ENCODE measurements at places on chromosomes 5 and 9.

DNA sequence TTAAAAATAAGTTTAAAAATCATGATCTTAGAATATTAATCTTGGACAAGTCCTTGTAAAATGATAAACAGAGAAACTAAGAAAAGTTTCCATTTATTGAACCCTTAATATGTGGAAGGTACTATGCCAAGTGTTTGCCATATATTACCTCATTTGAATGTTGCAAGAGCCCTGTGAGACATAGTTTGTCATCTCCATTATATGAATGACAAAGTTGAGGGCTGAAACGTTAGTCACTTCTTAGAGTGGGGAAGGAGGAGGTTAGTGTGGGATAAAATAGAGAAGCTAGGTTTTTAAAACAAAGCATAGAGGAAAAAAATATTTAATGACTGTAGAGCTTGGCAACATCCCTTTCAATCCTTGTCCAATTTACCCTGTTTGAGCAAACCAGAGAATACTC, 2.0 kb downstream of the TNC start:
- H3K27me3 ChIP-seq: peaks cover 3% of the 10 kb centered on the region
- H3K4me1 ChIP-seq: peaks cover 11% of the 10 kb centered on the region
- H3K27ac ChIP-seq: no peak overlapping the region
- no peaks in the 10 kb centered on the region for H3K36me3 ChIP-seq

GRCh38 chr9:21682981-21683380, 119.5 kb upstream of the MTAP start:
- no peaks in the 10 kb centered on the region for H3K4me1 ChIP-seq
- H3K27me3 ChIP-seq: no peaks in the 10 kb centered on the region
- no peak for DNase-seq
- H3K4me3 ChIP-seq: no peak overlapping the region
- no peak overlapping the region for H3K27ac ChIP-seq

- no peaks in the 10 kb centered on the region for H3K27me3 ChIP-seq
- no peaks in the 10 kb centered on the region for H3K4me1 ChIP-seq
- DNase-seq: no peak
- H3K4me3 ChIP-seq: no peak overlapping the region
- no peaks in the 10 kb centered on the region for H3K36me3 ChIP-seq
Observed at GRCh38 chr9:6113312-6113711, 97.9 kb upstream of the RANBP6 start.

GRCh38 chr9:129630967-129631673, 5.2 kb downstream of the NTMT1 start:
- peaks cover 29% of the 10 kb centered on the region for H3K36me3 ChIP-seq
- peaks cover 40% of the 10 kb centered on the region for H3K4me1 ChIP-seq
- no peak overlapping the region for H3K4me3 ChIP-seq
- no peaks in the 10 kb centered on the region for H3K27me3 ChIP-seq
- DNase-seq: no peak

GRCh38 chr9:4620057-4620765, 41.9 kb upstream of the PLPP6 start:
- no peaks in the 10 kb centered on the region for H3K36me3 ChIP-seq
- no peak overlapping the region for H3K4me3 ChIP-seq
- no peaks in the 10 kb centered on the region for H3K4me1 ChIP-seq
- H3K27ac ChIP-seq: no peak overlapping the region

DNA sequence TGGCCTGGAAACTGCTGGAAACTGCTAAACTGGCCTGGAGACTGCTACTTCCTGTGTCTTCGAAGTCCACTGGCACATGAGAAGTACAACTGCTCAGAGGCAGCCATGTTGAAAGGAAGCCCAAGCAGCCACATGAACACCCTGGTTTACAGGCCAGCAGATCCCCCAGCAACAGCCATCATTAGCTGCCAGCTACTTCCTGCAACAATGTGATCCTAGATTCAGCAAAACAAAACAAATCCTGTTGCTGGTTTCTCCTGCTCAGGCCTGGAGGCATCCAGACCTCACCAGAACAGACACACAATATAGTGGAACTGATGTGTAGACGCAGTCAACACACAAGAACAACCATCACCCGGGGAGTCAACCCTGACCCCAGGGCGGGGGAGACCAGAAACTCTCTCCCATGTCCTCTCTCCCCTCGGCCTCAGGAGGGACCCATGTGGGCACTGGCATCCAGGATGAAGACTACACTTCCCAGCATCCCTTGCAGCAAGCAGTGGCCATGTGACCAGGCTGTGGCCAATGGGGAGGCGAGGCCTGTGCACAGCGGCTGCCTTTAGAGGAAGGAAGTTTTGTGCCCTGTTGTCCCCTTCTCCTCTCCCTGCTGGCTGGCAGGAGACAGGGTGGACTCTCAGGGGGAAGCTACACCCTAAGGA, 9.2 kb upstream of the LCN15 start:
- DNase-seq: no peak
- no peaks in the 10 kb centered on the region for H3K36me3 ChIP-seq
- H3K4me3 ChIP-seq: no peak overlapping the region
- H3K4me1 ChIP-seq: no peaks in the 10 kb centered on the region
- no peaks in the 10 kb centered on the region for H3K27me3 ChIP-seq
- no peak overlapping the region for H3K27ac ChIP-seq

GRCh38 chr9:9752722-9753121, 860.1 kb downstream of the PTPRD start:
- H3K27ac ChIP-seq: no peak overlapping the region
- H3K36me3 ChIP-seq: no peaks in the 10 kb centered on the region
- no peak overlapping the region for H3K4me3 ChIP-seq
- peak; percentile 31 for DNase-seq
- H3K4me1 ChIP-seq: peaks cover 24% of the 10 kb centered on the region
- H3K27me3 ChIP-seq: no peaks in the 10 kb centered on the region

DNA sequence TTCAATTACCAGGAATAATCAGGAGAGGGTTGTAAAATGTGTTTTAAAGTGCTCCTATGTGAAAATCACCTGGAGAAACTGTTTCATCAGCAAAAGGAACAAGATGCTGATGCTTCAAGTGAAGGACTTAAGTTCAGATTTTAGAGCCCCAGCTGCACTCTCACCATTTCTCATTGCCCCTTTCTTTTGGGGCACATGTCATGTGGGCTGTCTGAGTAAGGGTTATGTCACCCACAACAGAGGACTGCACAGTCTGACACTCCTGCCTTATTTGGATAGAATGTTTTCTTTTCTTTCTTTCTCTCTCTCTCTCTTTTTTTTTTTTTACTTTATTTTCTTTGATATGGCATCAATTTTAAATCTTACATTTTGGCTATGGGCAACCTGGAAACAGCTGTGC, 204.1 kb upstream of the EFNA5 start:
- peaks cover 9% of the 10 kb centered on the region for H3K4me1 ChIP-seq
- H3K4me3 ChIP-seq: no peak overlapping the region
- no peaks in the 10 kb centered on the region for H3K36me3 ChIP-seq
- no peak overlapping the region for H3K27ac ChIP-seq
- H3K27me3 ChIP-seq: no peaks in the 10 kb centered on the region

DNA sequence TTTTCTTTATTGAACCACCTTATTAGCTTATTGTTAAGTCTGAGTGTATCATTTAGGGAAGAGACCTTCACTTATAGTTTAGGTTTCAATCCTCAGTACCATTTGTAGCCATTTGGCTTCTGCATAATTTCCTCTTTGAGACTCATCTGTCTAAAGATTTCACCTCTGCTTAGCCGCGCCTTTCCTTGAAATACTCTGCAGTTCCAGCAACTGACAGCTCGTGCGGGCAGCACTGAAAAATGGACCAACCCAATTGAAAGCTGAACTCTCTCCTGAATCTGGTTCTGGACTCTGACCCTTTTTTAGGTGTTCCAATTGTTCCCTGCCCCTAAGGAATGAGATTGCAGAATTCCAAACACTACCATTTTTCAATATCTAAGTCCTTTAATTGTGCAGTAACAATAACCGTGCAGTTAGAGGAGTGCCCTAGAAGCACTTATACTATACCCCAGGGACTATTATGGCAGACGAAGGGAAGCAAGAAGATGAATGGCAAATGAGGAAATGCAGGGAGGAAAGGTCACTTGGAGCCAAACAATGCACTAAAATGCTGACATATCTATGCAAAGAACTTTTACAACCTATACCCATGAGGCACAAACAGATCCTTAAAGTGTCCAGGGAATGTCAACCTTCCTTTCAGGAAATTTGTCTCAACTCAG, 50.1 kb upstream of the PDE4D start:
- DNase-seq: no peak
- H3K36me3 ChIP-seq: no peaks in the 10 kb centered on the region
- no peak overlapping the region for H3K4me3 ChIP-seq
- H3K4me1 ChIP-seq: no peaks in the 10 kb centered on the region
- no peaks in the 10 kb centered on the region for H3K27me3 ChIP-seq
- no peak overlapping the region for H3K27ac ChIP-seq

GRCh38 chr9:10612641-10613398, at the start of gene PTPRD:
Gene PTPRD (minus strand): TSS chr9:10613002.
- no peaks in the 10 kb centered on the region for H3K36me3 ChIP-seq
- no peaks in the 10 kb centered on the region for H3K4me1 ChIP-seq
- H3K27ac ChIP-seq: no peak within 1 kb of the TSS
- H3K4me3 ChIP-seq: peak within 1 kb of the TSS; percentile 23

DNA sequence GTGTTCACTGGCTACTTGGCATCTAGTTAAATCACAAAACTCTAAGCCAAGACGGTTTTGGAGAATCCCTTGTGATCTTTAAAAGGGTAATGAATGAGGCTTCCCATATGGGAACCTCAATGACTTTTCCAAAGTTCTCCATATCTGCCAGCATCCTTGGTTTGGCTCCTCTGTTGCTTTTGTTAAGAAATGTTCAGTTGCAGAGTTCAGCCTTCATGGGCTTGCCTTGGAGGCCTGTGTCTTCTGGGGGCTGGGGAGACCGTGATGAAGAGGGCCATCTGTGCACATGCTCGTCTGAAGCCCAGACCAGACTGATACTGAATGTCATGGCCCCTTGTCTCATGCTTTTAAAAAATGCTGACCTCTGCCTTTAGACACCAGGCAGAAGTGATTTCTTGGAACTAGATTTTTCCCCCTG, 84.3 kb downstream of the RAI14 start:
- no peaks in the 10 kb centered on the region for H3K36me3 ChIP-seq
- no peak overlapping the region for H3K4me3 ChIP-seq
- H3K4me1 ChIP-seq: peaks cover 9% of the 10 kb centered on the region
- DNase-seq: no peak
- no peak overlapping the region for H3K27ac ChIP-seq
- H3K27me3 ChIP-seq: no peaks in the 10 kb centered on the region

DNA sequence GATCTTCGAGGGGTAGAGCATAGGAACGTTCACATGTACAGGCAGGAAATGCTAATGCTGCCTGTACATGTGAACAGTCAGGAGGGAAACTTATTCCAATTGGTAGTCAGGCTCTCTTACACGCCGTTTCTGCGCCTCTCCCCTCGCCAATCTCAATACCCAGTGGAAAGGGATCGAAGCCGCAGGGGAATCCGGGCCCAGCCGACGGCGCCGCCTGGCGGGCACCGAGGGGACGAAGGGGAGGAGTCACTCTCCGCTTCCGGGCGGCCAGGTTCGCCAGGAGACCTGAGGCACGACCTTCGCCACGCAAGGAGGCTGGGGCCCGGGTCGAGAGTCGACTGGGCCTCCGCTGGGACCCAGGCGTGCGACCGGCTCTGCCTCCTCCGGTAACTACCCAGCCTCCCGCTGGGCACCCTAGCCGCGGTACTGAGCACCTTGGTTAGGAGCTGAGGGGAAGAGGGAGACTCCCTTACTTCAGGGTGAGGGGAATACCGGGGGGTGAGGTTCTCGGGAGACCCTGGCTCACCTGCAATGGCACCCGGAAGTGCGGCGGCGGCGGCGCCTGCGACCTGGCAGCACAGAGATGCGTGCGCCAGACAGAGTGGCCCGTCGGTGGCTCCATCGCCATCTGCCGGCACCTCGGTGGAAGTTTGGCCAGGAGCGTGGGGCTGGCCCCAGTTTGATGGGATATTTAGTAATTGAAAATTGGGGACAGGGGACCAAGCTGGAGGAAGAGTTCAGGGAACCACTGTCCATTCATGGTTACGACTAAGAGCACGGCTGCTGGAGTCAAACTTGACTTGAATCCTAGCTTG, at the start of gene PIGO:
Gene PIGO (minus strand): TSS at position 557 of the 815 bp plus-strand sequence. CDS start 1,026 bp downstream, outside the sequence.
- no peaks in the 10 kb centered on the region for H3K27me3 ChIP-seq
- H3K4me3 ChIP-seq: peak within 1 kb of the TSS; percentile 87
- H3K4me1 ChIP-seq: peaks cover 9% of the 10 kb centered on the region

GRCh38 chr9:127159325-127159801, 36.9 kb upstream of the ANGPTL2 start:
- H3K4me3 ChIP-seq: no peak overlapping the region
- no peaks in the 10 kb centered on the region for H3K36me3 ChIP-seq
- H3K4me1 ChIP-seq: peaks cover 5% of the 10 kb centered on the region
- no peak overlapping the region for H3K27ac ChIP-seq
- no peak for DNase-seq
- H3K27me3 ChIP-seq: no peaks in the 10 kb centered on the region

DNA sequence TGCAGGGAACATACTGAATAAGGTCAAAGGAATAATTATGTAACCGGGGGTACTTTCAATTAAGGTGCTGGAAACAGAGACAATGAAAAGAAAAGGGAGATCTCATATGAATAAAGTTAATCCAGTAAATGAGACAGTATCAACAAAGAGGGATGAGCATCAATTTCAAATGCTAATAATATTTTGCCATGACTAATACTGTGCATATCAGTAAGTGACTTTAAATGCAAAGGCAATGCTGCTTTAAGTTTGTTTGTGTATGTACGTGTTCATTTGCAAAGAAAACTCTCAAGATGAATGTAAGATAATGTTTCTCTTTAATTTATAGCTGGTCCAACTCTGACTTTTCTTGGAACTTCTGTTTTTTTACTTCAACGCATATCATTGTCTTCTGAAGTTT, 139.9 kb downstream of the PDE4D start:
- no peak overlapping the region for H3K4me3 ChIP-seq
- H3K27me3 ChIP-seq: no peaks in the 10 kb centered on the region
- DNase-seq: no peak
- H3K27ac ChIP-seq: no peak overlapping the region
- no peaks in the 10 kb centered on the region for H3K4me1 ChIP-seq
- H3K36me3 ChIP-seq: no peaks in the 10 kb centered on the region

DNA sequence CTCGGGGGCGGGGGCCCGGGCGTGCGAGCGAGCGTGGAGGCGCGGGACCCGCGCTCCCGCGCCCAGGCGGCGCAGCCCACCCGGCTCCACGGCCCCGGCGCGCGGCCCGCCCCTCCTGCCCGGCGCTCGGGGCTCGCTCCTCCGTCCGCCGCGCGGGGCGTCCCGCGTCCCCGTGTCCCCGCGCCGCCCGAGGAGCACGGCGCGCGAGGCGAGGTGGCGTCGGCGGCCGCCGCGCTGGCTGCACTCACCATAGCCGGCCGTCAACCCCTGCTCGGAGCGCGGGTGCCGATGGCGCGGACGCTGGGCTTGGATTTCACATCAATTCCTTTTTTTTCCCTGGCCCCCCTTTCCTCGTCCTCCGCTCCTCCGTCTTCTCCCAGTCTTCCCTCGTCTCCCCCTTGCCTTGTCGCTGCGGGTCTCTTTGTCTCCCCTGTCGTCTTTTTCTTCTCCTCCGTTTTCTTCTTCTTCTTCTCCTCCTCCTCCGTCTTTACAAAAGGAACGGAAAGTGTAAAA, 494 bp downstream of the PTCH1 start:
- peaks cover 14% of the 10 kb centered on the region for H3K4me1 ChIP-seq
- H3K27ac ChIP-seq: no peak overlapping the region
- DNase-seq: peak; percentile 18
- H3K36me3 ChIP-seq: no peaks in the 10 kb centered on the region
- no peaks in the 10 kb centered on the region for H3K27me3 ChIP-seq
- H3K4me3 ChIP-seq: peak overlapping the region; percentile 91

- no peaks in the 10 kb centered on the region for H3K4me1 ChIP-seq
- no peak for DNase-seq
- H3K27me3 ChIP-seq: no peaks in the 10 kb centered on the region
- no peak overlapping the region for H3K4me3 ChIP-seq
Observed at GRCh38 chr9:35652829-35653209, 2.1 kb upstream of the SIT1 start.

All from thyroid gland (tissue), 4 donors.